Stimulated activated CD4-positive, alpha-beta T cell treated with anti-CD3 and anti-CD28 coated beads, Interleukin-1b, Interleukin-23, amount 100 ng/mL, for 1 hour (primary cell): ENCODE measurements at places on chromosomes 12 and 14.

- no peak for DNase-seq
Measured at GRCh38 chr12:76206677-76207072, 122.2 kb upstream of the NAP1L1 start.

- DNase-seq: no peak
Measured at GRCh38 chr12:1435456-1435855, 158.9 kb downstream of the FBXL14 start.

DNA sequence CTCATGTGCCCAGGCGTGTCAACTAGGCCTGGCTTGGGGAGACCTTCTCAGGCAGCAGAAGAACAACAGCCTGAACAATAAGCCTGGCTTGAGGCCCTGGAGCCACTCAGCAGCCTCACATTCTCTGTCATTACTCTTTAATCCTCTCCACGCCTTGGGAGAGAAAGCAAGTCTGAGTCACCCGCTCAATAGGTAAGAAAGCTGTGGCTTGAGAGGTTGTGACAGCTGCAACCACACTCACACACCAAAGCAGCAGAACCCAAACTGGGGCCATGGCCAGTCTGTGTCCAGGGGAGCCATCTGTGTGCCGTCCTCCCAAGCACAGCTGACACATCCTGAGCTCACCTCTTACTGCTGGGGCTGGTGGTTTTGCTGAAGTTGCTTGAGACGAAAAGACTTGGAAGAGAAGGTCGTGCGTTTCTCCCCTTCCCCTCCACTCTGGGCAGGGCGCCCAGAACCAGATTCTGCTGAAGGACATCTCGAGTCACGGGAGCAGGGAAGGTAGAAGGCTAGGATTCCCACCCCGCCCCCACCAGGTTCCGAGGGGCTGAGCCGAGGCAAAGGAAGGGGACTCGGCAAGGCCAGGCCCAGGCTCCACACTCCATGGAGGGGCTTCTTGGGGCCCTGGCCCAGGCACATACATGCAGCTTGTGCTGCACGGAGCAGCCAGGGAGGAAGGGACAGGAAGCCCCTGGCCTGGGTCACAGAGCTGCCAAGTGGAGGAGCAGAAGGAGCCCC, 5.5 kb downstream of the TMEM63C start:
- no peak for DNase-seq

- DNase-seq: no peak
Measured at GRCh38 chr12:14824012-14824634, 10.1 kb upstream of the SMCO3 start.

DNA sequence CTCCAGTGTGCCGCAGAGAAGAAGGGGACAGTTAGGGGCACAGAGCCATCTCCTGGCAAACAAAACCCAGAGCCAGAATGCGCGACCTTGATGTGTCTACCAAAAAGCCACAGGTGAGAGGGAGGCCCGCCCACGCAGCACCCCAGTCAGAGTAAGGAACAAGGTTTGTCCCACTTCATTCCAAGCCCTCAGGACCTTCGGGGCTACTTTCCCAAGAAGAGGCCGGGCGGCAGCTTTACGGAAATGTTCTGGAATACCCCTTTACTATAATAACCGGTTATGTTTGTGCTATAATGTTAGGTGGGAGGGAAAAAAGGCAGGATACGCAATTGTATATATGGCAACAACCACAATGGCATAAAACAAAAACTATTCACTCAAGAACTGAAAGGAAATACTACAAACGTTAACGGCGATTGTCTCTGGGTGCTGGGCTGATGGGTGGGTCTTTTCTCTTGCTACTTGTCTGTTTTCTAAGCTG, 12.3 kb downstream of the CCDC88C start:
- no peak for DNase-seq

DNA sequence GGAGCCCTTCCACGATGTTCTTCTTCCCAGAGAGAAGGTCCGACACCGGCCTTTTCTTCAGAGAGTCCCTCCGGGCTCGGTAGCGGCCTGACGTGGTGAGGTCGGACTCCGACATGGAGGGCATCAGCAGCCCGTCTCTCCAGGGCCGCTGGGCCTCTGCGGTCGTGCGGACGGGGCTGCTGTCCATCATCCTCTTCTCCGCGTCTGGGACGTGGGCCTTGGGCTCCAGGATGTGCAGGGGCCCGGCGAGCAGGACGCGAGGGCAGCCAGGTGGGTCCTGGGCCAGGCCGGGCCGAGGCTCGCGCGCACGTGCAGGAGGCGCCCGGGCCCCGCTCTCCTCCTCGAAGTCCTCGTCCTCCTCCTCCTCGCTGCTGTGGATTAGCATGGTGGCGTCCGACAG, 75.9 kb downstream of the PTPN21 start:
- no peak for DNase-seq

GRCh38 chr14:73776194-73776537, 62.0 kb upstream of the PNMA1 start:
- no peak for DNase-seq

GRCh38 chr12:24418157-24418556, 468.7 kb upstream of the SOX5 start:
- DNase-seq: no peak

GRCh38 chr12:76183459-76184186, 99.1 kb upstream of the NAP1L1 start:
- no peak for DNase-seq

DNA sequence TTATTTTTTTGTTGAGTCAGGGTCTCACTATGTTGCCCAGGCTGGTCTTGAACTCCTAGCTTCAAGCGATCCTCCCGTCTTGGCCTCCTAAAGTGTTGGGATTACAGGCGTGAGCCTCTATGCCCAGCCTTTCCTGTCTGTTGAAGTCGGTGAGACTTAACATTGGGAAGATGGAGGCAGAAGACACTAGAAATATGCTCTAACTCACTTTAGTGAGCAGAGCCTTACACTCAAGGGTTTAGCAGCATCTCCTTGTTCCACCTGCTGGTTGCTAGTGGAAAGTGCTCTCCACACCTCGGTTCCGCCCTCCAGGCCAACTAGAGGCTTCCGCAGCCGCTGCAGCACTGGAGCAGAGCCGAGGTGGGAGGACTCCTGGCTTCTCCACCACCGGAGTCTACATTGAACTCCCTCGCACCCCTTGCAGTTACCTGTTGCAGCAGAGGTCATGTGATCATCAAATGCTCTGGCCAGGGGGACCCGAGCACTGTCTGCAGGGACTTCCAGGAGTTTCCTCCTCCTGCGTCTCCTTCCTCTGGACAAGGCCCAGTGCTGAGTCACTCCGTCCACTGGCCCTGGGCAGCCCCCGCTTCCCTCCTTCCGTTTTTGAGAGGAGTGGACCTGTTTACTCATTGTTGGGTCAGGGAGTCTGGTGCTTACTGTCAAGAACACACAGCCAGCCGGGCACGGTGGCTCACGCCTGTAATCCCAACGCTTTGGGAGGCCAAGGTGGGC, 9.4 kb upstream of the HVCN1 start:
- DNase-seq: peak; percentile 34

DNA sequence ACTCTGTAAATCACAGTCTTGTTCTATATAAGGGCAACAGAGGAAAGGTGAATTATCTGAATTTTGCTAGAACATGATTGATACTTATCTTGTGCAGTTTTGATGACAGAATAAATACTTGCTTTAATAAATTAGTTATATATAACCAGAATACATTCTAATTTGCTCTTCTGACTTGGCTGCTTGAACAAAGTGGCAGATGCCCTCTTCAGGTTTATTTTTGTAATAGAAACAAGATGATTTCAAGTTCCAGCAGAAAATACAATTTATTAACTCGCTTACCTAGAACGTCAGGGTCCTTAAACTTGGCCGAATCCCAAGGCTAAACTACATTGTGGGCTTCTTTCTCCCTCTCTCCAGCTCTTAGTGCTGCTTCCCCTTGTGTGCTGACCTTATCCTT, 57.6 kb upstream of the SSTR1 start:
- DNase-seq: no peak

DNA sequence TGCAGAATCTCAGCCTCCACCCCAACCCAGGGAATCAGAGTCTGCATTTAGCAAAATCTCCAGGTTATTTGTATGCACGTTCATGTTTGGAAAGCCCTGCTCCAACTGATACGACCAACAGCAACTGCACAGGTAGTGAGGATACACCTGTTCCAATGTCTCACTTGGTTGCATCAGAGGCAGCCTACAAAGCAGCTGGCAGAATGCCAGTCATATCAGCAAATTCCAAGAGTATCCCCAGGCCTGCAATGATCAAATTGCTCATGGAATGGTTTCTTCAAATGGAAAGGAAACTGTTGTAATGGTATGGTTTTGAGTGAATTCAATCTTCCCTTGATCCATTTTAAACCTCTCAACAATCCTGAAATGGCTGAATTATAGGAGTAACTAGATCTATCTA, 75.4 kb downstream of the GRIP1 start:
- no peak for DNase-seq

DNA sequence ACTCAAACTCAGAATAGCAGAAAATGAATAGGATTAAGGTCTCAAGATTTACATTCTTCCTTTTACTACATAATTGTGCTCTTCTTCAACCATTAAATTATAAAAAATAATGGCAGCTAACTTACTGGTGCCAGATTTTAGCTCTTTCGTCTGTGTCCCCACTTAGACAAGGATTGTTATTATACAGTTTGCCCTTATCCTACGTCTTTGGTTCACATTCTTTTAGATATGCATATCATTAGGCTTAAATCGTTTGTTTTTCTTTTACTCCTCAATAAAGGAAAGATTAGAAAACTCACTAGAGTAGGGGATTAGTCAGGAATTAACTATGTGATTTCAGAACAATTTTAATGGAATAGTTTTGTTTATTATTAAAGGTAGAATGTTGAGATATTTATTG, 129.6 kb upstream of the GARIN2 start:
- DNase-seq: no peak
